ENCODE measurements at places on chromosomes 4 and X.

DNA sequence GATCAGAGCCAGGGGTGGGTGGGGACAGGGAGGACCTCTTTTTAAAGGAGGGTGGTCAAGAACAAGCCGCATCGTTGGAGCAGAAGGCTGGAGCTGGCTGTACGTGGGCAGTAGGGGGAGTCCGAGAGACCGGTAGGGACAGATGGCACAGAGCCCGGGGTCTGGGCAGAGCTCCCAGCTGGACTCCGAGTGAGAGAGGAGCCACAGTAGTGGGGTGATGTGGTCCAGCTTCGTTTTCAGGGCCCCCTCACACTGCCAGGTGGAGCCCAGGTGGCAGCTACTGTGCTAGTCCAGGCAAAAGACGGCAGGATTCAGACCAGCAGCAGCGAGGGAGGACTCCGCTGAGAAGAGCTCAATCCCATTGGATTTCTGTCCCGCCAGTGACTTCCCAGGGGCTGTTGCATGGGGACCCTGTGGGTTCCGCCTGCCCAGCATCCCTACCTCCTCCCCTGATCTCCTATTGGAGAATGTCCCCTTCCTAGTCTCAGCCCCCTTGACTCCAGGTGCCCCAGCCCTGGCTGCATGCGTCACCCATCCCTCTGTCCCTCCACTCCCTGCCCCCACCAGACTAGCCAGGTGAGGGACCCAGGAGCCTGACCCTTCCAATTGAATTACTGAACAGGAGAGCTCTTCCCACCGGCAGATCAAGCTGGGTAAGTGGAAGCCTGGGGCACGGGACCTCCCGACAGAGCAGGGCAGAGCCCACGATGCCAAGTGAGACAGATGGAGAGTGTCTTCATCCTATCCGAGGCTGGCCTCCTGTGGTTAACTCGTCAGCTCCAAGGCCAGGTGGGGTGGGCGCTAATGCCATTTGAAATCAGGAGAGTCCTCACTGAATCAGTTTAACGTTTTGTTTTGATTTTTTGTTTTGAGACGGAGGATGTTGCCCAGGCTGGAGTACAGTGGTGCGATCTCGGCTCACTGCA lies 2.9 kb downstream of the ARHGAP4 start:
- no peak for DNase-seq

DNA sequence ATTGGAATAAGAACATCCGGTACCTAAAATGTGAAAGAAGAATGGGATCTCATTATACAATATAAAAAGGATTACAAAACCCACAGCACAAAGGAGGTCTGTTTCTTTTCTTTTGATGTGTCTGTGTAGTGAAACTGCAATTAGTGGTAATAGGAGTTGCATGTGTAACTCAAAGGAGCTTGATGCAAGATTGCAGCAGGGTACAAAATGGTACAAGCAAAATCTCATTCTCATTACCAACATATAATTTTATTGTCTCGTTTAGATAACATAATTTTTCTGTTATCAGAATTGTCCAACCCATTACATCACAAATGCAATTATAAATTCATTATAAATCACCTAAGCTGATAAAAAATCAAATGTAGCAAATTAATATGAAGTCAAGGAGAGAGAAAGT lies 47.1 kb upstream of the CCSER1 start:
- no peak for DNase-seq

- no peak for DNase-seq
These were observed 29.5 kb downstream of the LRIT3 start for GRCh38 chr4:109877400-109877799.

GRCh38 chr4:76270244-76271175 lies 19.0 kb downstream of the FAM47E start:
- no peak for DNase-seq

GRCh38 chr4:47287735-47288134 lies 175.8 kb downstream of the COMMD8 start:
- no peak for DNase-seq

GRCh38 chr4:17763931-17764330 lies 17.5 kb downstream of the FAM184B start:
- DNase-seq, result no peak

- DNase-seq, result no peak
These were observed 219.6 kb downstream of the SNCA start for GRCh38 chr4:89617317-89617716.

DNA sequence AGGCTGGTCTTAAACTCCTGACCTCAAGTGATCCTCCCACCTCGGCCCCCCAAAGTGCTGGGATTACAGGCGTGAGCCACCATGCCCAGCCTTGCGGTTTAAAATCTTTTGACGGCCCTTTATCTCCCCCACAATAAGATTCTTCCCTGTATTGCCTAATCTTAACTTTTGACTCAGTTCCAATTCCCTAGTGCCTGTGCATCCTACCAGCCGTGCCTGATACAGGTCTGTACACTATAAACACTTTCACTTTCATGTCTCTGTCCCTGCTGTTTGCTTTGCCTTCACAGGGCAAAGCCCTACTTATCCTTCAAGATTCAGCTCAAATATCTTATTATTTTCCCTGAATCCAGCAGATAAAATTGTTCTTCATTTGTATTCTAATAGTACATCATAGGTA lies 74.6 kb downstream of the WDR44 start:
- no peak for DNase-seq

DNA sequence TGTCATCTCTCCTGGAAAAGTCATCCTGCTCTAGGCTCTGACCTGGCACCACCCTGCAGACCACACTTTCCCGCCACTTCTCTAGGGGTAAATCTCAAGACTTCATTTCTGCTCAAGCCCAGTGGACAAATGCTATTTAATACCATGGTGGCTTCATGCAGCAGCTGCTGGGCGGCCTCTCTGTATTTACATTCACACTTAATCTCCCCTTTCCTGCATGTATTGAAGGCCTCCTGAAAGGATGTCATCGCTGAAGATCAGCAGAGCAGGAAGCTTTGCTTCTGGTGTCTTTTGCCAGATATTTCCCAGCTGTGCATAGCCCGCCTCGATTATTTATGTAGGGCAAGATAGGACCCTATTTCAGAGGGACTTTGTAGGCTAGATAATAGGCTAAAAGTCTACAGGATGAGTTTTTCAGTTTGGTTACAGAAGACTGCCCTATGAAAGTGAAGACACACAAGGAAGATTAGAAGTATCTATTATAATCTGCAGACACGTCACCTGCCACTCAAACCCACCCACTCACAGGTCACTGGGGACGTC lies 17.2 kb downstream of the PROM1 start:
- no peak for DNase-seq

- DNase-seq, result no peak
These were observed 280.9 kb downstream of the IQCM start for GRCh38 chr4:149534779-149535178.

GRCh38 chrX:48971249-48972219 lies at the start of gene KCND1:
Gene KCND1 (minus strand): TSS chrX:48971844. CDS start chrX:48970271, 1,573 bp downstream.
- no peak for DNase-seq

DNA sequence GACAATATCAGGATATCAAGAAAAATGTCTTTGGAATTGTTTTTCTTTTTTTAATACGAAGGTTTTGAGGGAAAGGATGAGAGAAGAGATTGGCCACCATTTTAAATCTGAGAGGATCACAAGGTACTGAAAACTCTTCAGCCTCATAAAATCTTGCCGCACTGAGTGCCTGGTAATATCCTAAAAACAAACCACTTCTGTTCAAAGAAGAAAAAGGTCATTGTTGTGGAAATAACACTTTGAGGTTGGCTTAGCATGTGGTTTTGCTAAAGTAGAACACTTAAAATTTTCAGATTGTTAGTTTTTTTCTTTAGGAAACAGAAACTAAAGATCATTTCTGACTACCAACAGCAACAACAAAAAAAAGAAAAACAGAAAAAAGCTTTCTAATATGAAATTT lies 1.0 kb upstream of the CLDN22 start:
- no peak for DNase-seq

DNA sequence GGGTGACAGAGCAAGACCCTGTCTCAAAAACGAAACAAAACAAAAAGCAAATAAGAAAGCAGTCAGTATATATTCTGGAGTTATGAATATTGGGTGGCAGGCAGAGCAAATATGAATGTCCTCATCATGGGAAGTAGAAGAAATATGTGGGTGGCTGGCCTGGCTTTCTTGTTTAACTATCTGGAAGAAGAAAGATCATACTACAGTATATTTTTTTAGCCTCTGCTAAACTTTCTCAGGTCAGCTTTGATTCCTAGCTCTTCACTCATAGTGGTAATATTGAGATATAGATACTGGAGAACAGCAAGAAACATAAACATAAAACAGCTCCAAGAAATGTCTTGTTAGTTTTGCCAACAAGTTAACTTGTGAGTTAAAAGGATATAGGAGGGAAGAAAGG lies 192.5 kb downstream of the SOWAHB start:
- DNase-seq, result no peak

- no peak for DNase-seq
These were observed 16.9 kb downstream of the STAP1 start for GRCh38 chr4:67575232-67576058.

DNA sequence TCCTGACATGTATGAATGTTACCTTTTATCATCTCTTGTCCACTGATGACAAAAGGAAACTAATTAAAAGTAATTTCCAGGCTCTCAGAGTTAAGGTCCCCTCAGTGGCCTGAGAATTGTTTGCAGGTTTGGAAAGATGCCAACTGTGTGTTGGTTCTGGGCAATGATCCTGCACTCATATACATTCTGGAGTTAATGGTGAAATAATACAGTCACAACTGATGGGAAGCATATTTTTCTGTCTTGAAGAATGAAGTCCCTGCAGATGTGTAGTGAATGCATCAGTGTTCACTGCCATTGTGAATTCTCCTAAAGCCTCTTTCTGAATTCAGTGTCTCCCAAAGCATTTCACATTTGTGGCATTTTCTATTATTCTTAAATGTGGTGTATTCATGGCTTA lies 238.1 kb upstream of the PPP1R2C start:
- no peak for DNase-seq

DNA sequence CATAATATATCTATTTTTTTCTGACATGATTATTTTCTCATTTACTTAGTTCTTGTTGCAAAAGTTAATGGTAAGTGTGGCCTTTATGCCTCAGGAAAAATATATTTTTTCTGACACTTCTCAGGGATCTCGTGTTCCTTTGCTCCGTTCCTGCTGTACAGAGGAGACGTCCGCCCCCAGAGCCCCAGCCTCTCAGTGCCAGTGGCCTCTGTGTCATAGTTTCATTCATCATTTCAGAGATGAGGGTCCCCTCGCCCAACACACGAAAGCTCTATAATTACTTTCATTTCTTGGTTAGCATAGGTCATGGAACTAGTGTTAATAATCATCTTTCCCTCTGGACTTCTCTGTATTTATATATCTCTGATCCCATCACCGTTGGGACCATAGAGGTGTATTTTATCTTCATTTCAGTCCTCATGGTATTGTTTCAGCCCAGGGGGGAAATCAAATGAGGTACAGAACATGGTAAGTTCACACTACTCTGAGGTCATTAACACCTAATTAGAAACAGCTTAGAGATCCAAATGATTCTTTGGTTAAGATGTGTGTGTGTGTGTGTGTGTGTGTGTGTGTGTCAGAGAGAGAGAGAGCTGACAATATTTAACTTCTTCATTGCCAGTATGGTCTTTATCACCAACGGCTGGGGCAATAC lies 631.1 kb upstream of the TENM3 start:
- DNase-seq, result no peak

DNA sequence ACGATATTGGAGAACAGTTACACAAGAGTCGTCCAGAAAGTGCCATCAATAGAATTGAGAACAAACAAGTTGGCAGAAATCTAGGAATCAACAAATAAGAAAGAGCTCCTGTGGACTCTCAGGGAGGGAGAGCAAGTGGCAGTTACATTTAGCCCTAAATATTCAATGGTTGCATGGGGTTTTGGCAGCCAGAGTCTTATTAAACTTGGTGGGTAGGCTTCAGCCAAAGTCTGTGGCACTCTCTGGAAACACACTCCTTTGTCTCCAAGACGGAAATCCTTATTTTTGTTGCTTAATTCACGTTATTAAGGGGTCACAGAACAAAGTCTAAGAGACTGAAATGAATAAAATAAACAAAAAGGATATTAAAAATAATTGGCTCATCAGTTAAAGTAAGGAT lies 742.2 kb upstream of the ATOH1 start:
- DNase-seq, result no peak

GRCh38 chrX:154010330-154011087 lies 9.2 kb downstream of the IRAK1 start:
- no peak for DNase-seq

- DNase-seq, result no peak
These were observed 6.9 kb upstream of the HDAC6 start for GRCh38 chrX:48794911-48795515.

- DNase-seq, result no peak
These were observed 74.4 kb downstream of the OTC start for GRCh38 chrX:38426785-38427184.

DNA sequence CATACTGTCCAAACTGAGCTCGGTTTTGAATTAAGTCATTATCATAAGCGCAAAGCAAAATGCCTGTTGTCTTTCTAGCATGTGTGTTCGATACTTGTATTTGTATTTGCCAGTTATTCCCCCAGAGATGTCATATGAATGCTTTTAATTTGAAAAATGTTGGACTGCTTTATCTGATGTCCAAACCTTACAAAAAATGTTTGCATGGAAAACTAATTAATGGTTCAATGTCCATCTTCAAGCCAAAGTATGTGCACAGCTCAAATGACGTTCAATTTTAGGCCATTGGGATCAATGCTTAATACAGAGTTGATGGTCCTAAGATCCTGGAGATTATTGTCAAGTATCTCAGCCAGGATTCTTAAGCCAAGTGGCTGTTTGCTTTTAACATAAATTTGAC lies 17.2 kb upstream of the HPGDS start:
- DNase-seq, result no peak

DNA sequence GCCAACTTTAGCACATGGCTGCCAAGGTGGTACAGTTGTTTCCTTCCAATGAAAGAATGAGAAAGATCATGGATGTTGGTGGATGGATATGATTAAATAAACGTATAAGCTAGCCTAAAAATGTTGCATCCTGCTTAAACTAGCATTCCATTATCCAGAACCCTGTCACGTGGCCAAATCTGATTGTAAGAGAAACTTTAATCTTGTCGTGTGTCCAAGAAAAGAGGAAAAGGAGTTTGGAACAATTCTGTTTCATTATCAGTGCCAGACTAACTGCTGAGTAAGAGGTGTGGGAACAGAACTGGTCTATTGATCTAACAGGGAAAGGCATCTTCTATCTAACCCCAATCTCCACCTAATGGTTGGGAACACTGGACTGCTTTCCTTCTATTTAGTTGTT lies 325.2 kb upstream of the BMP3 start:
- no peak for DNase-seq

DNA sequence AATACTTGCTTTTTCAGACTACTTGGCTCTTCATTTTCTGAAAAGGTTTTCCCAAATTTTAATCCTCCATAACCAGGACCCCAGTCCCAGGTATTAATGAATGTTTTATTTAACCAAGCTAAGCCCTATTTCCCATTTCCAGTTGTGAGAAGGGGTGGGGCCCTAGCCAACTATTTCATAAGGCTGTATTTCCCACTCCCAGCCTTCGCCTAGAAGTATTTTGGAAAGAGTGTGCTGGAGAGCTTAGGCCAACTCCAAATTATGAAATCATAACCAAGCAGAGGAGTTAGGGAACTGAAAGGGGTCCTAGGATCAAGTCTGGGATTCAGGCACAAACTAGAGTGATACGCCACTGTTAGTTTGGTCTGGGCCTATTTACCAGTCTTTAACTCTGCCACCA lies 148.4 kb upstream of the GPC4 start:
- DNase-seq, result no peak

GRCh38 chr4:7358100-7358735 lies 76.5 kb downstream of the PSAPL1 start:
- no peak for DNase-seq
